ENCODE measurements at places on chromosomes 12 and 14. TPM values are rescaled to one million over a fixed set of nuclear protein-coding genes. Genes with fewer than 3 reads are reported as not detected.

The CLEC2B gene
- 24.9 TPM for total RNA-seq

DNA sequence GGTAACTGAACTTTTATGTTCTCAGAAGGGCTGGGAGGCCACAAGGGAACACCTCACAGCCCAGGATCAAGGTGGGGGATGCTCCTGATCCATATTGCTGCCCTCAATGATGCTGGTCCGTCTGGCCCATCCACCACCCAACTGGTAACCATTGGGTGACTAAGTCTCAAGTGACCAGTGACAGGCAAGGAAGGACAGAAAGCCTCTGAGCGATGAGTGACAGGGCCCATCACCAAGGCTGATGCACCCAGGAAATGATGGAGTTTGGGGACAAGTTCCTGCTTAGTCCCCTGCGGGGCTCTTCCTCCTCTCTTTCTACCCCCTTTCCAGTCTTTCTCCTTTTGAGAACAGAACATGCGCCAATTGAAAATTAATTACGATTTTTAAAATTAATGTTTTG is 2.6 kb upstream of the MMP19 start:
- no peak for DNase-seq

The GLIPR1L2 gene
- total RNA-seq, result 0.54 TPM

The AP4S1 gene
- total RNA-seq, result 4.2 TPM

- DNase-seq, result no peak
Observed at GRCh38 chr12:57261428-57261865, 10.5 kb upstream of the STAC3 start.

The FLRT2 gene
- total RNA-seq, result 10.2 TPM

DNA sequence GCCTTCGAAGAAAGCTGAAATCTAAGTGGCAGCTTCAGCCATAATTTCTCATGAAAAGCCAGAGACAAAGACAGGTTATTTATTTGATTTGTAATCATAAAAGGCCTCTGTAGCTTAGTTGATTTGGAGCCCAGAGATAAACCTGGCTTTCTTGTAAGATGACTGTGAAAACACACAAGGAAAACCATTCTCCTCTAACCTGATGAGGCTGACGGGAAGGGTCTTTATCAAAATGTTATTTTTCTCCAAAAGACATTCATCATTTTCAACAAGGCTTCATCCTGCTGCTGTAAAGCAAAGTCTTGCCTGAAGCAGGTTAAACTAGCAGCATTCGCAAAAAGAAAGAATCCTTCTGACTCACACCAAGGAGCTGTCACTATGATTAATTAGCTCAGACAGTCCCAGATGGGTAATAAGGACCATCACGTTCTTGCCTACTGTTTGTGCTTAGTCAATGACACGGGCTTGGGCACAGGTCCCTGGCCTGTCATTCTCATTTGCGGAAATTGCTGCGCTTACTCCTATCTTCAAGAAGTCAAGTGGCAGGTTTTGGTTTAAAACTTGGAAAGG is 286.6 kb downstream of the C12orf75 start:
- DNase-seq, result no peak

GRCh38 chr12:113242026-113242418 is 20.8 kb downstream of the TPCN1 start:
- DNase-seq, result peak; percentile 74

DNA sequence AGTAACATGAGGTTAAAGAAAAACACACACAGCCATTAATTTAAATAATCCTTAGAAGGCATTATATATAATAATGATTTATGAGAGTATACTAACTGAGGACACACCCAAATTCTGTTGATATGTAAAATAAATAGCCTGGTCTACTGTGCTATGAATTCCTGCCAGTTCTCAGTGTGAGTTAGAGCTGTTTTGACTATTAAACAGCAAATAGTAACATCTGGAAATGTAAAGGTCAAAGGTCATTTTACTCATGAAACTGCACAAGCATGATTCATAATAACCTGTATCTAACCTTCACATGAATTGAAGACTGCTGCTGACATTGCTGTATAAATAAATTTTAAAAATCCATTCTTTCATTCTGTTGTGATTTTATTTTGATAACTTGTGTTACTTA is 966.7 kb downstream of the SLC6A15 start:
- DNase-seq, result no peak

- no peak for DNase-seq
Observed at GRCh38 chr12:67193704-67194103, 75.5 kb upstream of the CAND1 start.

DNA sequence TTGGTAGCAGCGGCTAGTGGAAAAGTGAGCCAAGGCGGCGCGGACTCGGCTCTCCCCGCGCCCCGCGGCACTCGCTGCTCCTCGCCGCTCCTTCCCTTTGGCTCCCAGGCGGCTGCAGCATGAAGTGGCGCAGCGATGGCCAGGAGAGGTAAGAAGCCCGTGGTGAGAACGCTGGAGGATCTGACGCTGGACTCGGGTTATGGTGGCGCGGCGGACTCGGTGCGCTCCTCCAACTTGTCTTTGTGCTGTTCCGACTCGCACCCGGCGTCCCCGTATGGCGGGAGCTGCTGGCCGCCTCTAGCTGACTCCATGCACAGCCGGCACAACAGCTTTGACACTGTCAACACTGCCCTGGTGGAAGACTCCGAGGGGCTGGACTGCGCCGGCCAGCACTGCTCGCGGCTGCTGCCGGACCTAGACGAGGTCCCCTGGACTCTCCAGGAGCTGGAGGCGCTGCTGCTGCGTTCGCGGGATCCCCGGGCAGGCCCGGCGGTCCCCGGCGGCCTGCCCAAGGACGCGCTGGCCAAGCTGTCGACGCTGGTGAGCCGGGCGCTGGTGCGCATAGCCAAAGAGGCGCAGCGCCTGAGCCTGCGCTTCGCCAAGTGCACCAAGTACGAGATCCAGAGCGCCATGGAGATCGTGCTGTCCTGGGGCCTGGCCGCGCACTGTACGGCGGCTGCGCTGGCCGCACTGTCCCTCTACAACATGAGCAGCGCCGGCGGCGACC is 225.6 kb upstream of the CRY1 start:
- peak; percentile 48 for DNase-seq

GRCh38 chr12:55666508-55666907 is 29.8 kb downstream of the OR10P1 start:
- DNase-seq, result no peak

DNA sequence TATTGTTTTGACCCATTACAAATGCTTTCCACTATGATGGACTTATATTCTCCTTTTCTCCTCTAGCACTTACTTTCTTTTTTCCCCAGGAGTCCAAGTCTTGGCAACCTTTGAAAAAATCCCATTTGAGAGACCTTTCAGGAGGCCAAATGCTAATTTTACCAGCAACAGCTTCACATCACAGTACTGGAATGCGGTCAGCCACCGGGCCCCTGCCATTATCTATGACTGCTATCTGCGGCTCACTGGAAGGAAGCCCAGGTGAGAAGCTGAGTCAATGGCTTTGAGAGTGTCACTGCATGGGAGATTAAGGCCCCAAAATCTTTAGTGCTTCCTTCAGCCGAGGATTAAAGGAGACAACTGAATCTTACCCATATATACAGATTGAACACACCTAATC is 64.2 kb downstream of the ERGIC2 start:
- peak; percentile 22 for DNase-seq

DNA sequence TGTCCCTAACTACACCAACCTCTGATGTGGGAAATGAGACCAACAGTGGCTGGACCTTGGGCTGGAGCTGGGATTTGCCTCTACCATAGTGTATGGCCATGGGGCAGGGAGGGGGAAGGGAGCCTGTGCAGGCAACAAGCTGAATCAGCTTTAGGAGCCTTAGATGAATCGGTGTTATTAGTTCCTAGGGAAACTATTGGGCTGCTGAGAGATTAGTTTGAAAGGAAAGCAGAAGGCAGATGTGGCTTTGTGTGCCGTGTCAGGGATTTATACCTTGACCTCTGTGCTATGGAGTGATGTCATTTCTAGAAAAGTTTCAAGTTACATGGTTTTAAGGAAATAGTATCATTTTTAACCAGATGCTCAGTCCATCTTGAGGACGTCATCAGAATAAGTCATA is 19.5 kb upstream of the GAS2L3 start:
- no peak for DNase-seq

The NRXN3 gene
- 0.74 TPM for total RNA-seq

The USP5 gene
- total RNA-seq, result 123 TPM

DNA sequence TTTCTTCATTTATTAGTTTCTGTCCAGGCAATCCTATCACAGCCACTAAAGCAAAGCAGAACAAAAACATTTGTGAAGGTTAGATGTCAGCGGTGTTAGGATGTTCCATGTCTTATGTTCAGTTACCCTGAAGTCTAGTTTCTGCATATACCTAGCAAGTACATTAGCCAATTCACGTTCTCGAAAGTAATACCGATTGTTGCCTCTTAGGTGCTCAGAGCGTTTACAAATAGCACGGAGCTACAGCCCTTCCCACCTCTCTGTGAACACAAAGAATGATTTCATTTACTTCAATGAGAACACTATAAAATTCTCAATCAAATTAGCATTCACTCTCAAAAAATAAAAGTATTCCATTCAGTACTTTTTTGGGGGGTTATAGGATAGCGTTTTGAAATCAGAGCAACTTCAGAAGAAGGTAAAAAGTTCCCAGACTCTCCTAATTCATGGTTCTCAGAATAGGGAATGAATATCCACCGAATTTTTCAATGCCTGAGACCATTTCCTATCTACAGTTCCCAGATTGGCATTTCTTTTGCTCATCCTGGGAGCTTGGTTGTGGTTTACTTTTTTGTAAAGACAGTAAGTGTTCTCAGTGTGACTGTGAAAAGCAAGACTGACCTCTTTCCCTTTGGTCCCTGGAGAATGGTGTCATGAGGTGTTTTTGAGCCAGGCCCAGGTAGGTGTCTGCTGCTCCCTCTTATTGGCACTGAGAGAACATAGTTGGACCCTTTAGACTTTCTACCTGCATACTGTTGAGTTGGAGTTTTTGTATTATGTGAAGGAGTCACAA is 488.0 kb upstream of the RGS6 start:
- no peak for DNase-seq
